ENCODE measurements at places on chromosomes 5 and 9. TPM values are rescaled to one million over a fixed set of nuclear protein-coding genes. Genes with fewer than 3 reads are reported as not detected.

Gene PLPPR1
- total RNA-seq, result not detected

- DNase-seq, result no peak
These were observed 288.7 kb downstream of the FANCC start for GRCh38 chr9:95028853-95029219.

Gene GNAQ
- total RNA-seq, result 20.6 TPM

GRCh38 chr5:95543017-95543705 is 11.6 kb downstream of the SKIC3 start:
- DNase-seq, result peak; percentile 17

DNA sequence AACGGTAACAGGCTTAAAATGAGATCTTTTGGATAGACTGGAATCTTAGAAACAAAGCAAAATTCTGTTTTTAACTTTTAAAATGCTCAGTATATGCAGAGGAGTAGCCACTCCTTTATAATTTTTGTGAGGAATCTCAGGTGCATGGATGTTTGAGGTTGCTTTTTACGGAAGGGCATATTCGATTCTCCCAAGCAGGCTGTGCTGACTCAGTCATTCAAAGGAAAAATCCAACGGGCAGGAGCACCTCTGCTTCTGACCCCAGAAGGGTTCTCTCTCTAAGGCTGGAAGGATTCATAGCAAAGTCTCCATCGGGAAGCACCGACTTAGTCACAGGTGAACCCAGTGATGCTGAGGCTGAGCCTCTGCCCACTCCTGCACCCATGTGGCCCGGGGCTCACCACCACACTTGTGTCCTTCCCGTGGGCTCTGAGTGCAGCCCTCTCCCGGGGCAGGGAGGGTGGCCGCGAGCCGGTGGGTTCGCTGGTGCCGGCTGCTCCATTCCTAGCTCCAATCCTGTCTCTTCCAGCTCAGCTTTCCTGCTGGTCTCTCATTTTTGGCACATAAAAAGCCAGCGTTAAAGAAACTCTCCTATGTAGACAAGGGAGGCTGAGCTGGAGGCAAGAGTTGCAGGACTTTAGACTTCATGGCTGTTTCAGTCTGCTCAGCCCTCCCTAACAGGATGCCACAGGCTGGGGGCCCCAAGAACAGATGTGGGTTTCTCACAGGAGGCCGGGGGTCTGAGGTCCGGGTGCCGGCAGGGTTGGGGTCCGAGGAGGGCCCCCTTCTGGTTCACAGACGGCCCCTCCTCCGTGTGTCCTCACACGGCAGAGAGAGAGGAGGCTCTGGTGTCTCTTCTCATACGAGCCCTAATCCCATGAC is 135.6 kb upstream of the LPCAT1 start:
- DNase-seq, result no peak

- DNase-seq, result no peak
These were observed 42.6 kb upstream of the ANKRD31 start for GRCh38 chr5:75279321-75279720.

- no peak for DNase-seq
These were observed 68.6 kb upstream of the CKMT2 start for GRCh38 chr5:81164476-81164875.

GRCh38 chr5:15835514-15835913 is 335.5 kb downstream of the FBXL7 start:
- DNase-seq, result no peak

DNA sequence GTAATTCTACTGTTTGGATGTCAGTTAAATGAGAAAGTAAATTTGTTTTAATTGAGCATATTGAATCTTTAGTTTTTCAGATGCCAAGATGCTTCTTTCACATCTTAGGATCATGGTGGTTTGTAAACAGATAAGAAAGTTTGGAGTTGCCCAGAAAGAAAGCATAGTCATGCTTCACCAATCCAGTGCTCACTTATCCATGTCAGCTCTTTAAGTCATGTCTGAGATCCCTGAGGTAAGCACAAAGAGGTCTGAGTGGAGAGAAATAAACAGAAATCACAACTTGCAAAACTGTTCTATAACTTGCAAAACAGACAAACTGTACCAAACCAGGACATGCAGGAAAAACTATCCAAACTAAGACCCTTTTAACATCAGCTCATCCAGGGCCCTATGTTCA is 87.7 kb downstream of the OSTF1 start:
- no peak for DNase-seq

DNA sequence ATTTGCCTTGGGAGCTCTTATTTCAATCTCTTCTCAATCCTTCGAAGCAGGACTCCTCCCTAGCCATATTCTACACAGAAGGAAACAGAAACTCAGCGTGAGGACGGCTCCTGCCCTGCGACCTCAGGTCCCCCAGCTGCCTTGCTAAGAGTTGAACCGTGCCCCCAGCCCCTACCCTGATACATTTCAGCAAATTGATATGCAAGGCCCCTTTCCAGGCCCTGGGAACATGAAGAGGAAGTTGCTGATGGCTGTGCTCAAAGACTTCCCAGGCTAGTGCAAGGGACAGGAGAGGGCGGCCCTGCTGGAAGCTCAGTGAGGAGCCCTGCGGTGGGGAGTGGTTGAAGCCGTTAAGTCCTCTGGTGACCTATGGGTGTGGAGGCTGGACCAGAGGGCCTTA is 41.5 kb downstream of the BOD1 start:
- DNase-seq, result no peak

Gene EPB41L4B
- 1.4 TPM for total RNA-seq

- DNase-seq, result peak; percentile 55
These were observed 29.3 kb downstream of the PTPA start for GRCh38 chr9:129140397-129141065.

DNA sequence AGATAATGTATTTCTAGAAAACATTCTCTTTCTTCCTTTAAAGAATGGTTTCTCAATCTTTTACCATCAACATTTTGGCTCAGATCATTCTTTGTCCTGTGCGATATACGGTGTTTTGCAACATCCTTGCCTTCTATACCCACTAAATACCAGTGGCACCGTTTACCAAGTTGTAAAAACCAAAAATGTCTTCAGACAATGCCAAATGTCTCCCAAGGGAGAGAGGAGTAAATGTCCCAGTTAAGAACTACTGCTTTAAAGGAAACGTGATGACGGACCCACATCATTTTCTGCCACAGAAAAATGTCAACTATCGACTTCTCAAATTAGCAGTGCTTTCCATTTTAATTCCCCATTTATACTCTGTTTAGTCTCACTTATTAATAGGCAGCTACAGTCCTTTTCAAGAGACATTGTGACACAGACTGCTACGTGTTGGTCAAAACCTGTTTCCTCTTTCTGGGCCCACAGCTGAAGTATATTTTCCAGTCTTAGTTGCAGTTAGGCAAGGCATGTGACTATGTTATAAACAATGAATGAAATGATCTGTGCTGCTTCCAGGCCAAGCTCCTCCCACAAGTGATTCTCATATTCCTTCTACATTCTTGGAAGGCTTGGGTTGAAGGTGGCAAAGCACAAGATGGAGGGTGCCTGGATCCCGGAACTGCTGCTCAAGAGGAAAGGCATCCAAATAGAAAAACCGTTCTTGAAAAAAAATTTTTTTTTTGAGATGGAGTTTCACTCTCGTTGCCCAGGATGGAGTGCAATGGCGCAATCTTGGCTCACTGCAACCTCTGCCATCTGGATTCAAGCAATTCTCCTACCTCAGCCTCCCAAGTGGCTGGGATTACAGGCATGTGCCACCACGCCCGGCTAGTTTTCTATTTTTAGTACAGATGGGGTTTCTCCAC is 8.8 kb downstream of the PRXL2C start:
- DNase-seq, result peak; percentile 82

- no peak for DNase-seq
These were observed 205.1 kb upstream of the MRPS30 start for GRCh38 chr5:44603496-44604272.

Gene KCNV2
- total RNA-seq, result not detected

- no peak for DNase-seq
These were observed 216.1 kb downstream of the COX7C start for GRCh38 chr5:86833868-86834267.

DNA sequence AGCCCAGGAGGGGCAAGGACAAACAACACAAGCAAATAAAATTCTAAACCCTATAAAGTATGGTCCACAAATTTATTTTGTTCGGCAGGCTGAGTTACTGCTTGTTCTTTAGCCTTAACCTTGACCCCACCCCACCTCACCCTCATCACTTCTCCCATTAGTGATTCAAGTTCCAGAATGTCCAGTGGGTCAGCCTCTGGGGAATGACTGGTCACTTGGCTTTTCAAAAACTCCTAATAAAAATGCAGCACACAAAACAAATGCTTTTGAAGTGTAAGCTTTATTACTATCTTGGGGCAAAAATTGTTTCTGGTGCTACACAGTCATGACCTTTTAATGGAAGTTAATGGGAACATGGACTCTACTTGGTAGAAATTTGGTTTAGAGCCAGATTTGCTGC is 142.1 kb downstream of the MPDZ start:
- DNase-seq, result no peak

DNA sequence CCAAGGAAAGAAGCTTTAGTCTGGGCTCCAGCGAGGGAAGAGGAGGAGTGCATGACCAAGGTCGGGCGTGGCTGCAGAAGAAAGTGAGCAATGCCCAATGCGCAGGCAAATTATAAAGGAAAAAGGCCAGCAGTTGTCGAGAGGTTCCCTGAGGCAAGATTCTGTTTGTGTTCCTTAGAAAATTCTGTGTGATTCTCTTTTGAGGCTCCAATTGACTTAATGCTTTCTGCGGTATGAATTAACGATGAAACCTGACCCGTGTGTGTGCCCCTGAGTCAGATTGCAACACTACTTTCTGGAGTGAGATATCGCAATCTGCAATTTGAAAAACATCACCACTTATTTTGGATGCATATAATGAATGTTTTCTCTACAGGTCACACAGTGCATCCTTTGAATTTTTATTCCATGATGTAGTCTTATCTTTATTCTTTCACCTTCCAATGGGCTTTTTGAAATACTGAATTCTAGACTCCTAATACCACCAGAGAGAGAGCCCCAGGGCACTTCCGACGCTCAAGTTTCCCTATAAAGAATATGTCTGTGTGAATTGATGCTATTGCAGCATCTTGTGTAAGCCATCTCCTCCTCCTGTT is 117.9 kb upstream of the IL6ST start:
- peak; percentile 96 for DNase-seq
